ENCODE measurements at places on chromosomes 2 and 18.

- DNase-seq: no peak
Measured at GRCh38 chr2:20423359-20423758, 23.5 kb upstream of the RHOB start.

- no peak for DNase-seq
Measured at GRCh38 chr2:3420769-3421397, 41.4 kb downstream of the TRAPPC12 start.

DNA sequence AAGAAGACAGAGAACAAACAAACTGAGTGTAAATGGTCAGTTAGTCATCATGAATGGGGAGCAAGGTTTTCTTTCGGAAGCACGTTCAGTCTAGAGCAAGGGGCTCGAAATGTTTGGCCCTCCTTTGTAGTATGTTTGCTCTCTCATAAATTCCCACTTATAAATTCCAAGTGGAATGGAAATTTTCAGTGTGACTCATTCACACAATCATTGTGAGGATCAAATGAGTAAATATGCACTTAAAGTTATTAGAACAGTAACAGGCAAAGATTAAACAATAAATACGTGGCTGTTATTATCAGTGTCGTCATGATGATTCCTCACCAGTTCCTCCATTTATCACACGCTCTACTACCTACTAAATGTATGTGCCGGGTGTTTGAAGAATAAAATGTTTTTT, 10.5 kb downstream of the CNGA3 start:
- no peak for DNase-seq

GRCh38 chr18:69978732-69979715, 31.4 kb upstream of the CD226 start:
- DNase-seq: peak; percentile 15

DNA sequence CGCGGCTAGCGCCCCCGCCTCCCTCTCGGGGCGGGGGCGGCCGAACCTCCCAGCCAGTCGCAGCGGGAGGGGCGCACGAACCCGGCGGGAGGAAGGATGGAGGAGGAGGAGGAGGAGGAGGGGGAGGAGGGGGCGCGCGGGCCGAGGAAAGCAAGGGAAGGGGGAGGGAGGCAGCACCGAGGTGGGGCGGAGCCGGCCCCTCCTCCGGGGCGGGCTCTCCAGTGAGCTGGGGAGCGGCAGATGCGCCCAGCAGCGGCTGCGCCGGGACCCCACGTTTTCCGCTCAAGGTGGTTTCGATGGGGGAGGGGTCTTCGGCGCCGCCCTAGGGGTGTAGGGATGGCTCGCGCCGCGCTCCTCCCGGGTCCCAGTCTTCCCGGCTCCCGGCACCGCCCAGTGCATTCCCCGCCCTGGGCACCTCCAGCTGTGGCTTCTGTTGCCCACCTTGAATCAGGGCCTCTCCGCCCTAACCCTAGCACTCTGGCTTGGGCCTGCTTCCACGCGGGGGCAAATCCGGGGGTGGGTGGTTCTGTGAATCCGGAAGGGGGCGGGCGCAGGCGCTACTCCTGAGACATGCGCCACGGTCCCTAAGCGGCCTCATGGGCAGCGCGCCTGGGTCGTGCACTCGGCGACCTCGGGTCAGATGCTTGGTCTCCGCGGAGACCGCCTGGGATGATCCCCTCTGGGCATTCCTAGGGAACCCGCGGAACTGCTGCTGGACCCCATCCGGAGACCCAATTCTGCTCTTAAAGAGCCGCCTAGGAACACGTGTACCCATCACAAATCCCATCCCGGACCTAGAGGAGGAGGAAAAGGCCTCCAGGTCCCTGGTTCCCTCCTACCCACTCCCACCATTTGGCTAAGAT, at the start of gene FBXO41:
FBXO41 (minus strand) TSS at position 183 of the 863 bp plus-strand sequence. CDS start 14,848 bp downstream, outside the sequence.
- DNase-seq: peak; percentile 39

GRCh38 chr18:42446195-42446594, 491.2 kb downstream of the PIK3C3 start:
- DNase-seq: no peak

GRCh38 chr18:76130845-76131244, 364.2 kb downstream of the ZNF516 start:
- no peak for DNase-seq

- no peak for DNase-seq
Measured at GRCh38 chr2:128797937-128798336, 479.3 kb upstream of the HS6ST1 start.

GRCh38 chr2:59389240-59389639, 1148.1 kb upstream of the FANCL start:
- DNase-seq: no peak

GRCh38 chr18:45954070-45954934, 12.8 kb downstream of the EPG5 start:
- DNase-seq: no peak

Data from suppressor macrophage treated with lipopolysaccharide for 1 hour (primary cell).